ENCODE measurements at places on chromosomes 3 and 15.
A peak's percentile ranks its signal among the peaks of the same experiment; 100 is the strongest.

DNA sequence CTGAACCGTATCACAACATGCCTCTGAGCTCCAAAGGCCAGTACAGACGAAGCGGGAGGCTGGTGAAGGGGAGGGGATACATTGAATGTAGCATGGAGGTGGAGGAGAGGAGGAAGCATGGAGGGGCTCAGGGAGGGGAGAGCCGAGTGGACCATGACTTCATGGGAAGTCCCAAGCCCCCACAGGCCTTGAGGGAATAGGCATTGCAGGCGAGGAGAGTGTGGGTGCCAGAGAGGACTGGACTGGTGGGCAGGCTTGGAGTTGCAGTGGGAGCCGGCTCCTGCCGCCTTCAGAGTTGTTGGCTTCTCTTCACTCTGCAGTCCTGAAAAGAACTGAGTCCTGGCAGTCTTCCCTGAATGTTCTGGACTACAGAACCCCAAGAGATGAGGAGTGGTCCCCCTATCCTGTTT is 3.3 kb upstream of the RNU6-1 start:
- DNase-seq = no peak

GRCh38 chr3:5428607-5429516 is 241.4 kb downstream of the EDEM1 start:
- DNase-seq = peak; percentile 10

GRCh38 chr3:134601539-134602439 is 49.0 kb downstream of the KY start:
- peak; percentile 56 for DNase-seq

GRCh38 chr3:49799761-49800160 is at the start of gene CDHR4:
Gene CDHR4 (minus strand): TSS chr3:49799873. CDS start chr3:49799812, 61 bp downstream.
- DNase-seq = peak; percentile 85

GRCh38 chr15:50418041-50418583 is 6.1 kb upstream of the USP8 start:
- DNase-seq = peak; percentile 17

GRCh38 chr3:14508966-14509795 is 31.0 kb downstream of the GRIP2 start:
- peak; percentile 13 for DNase-seq

- DNase-seq = no peak
Measured at GRCh38 chr3:23740517-23740965, 65.2 kb upstream of the UBE2E1 start.

GRCh38 chr3:23685541-23686258 is 120.1 kb upstream of the UBE2E1 start:
- peak; percentile 98 for DNase-seq

DNA sequence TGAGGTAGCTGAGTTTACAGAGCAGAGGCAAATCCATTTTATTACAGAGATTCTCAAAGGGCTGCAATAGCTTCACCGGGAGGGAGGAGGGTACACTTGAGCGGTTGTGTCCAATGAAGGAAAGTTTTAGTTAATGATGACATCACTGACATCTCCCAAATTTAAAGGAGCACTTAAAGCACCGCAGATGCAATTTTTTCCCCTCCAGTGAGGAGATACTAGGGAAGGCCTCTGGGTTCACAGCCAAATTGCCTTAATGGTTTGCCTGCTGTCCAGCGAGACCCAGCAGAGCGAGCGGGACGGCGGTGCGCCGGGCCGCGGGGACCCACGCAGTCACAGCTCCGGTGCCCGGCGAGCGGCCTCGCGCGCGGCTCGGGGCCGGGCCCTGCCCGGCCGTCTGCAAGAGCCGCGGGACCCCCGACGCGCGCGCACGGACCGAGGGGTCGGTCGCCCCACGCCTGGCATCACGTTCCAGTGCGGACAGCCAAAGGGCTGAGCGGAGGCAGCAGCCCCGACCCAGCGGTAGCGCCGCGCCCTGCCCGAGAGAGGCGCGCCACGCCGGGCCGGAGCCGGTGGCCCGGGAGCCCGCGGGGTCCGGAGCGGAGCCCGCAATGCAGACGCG is 160.5 kb upstream of the CHRNA7 start:
- no peak for DNase-seq

GRCh38 chr3:63932509-63933212 is 20.5 kb upstream of the SCAANT1 start:
- DNase-seq = no peak

- DNase-seq = peak; percentile 82
Measured at GRCh38 chr3:172125963-172126457, 86.6 kb downstream of the FNDC3B start.

DNA sequence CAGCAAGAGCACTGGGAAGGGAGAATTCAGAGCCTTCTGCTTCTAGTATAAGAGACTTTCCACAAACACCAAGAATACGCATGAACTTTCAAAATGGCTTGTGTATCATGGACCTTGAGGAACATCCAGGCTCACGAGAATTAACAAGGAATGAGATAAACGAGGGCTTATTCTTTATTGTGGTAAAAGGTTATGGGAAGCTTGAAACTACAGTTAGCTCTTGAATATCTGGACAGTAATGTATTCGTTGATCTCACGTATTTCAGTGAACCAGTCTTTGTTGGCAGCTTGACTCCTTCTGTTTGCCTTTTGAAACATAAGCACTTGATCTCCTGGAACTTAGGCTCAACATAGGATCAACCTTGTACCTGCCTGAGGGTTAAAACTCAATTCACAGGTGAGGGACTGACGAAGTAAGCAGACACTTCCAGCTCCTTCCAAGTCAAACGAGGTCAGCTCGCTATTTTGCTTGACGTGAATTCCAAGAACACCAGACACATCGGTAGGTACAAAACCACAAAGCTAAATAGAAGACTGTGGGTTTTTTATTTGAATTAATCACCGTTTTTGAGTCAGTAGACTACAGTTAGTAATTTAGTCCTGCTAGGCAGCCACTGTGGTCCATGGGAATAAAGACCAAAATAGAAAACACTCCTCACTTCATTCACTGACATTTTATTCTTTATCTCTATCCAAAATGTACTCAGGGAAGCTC is 30.8 kb downstream of the GALNT15 start:
- DNase-seq = peak; percentile 71

DNA sequence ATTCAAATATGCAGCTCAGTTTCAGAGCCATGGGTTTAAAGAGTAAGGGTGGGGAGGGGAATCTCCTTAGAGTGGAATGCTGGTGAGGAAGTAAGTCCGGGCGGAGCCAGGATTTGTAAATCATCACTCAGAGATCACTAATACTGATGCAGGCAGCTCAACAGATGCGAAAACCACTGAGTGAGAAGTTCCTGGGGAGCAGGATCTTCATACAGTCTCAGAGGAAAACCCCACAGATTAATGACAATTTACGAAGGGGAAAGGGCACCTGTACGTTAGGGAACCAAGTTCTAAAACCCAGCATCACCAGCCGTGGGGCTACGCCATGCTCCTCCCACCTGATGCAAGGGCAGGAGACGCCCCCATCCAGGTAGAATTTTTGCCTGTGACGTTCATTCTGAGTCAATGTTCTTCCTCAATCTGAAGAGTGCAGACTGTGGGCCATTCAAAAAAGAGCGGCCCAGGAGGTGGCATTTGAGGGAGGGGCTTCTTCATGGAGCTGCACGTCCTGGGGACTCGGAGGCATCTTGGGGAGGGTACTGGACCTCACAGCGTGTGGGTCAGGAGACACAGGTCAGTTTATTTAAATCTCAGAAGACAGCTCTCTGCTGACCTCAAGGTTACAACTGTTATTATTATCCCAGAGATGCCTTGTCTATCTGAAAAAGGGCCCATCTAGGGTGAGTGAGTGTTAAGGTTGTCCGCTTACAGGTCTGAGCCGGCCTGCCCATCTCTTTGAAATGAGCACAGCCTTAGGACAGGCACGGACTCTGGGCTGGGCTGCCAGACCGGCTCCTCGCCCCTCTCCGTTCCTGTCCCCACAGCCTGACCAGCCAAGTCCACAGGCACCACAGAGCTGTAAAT is 228.0 kb downstream of the XXYLT1 start:
- DNase-seq = no peak

DNA sequence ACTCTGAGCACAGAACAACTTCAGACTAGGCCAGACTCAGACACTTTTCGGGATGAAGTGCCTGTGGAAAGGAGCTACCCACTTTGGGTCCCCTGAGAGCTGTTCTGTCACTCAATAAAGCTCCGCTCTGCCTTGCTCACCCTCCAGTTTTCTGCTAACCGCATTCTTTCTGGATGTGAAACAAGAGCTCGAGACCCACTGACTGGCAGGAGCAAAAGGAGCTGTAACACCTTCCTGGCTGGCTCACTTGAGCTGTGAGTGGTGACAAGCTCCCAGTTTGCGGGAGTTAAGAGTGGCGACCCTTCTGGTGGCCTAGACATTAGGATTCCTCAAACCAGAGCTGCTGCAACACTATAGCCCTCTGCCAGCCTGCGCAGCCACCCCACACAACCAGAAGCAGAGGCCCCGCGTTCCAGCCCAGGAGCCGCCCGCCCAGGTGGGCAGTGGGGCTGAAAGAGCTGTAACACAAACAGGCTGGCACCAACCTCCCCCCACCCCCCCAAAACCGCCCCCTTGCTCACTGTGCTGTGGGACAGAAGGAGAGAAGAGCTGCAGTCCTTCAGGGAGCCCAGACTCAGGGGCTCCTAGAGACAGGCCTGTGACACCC is 1178.1 kb upstream of the GBE1 start:
- DNase-seq = no peak

- no peak for DNase-seq
Measured at GRCh38 chr3:164094546-164094945, 983.8 kb downstream of the SI start.

GRCh38 chr3:141457624-141458236 is 29.1 kb upstream of the RASA2 start:
- peak; percentile 60 for DNase-seq

DNA sequence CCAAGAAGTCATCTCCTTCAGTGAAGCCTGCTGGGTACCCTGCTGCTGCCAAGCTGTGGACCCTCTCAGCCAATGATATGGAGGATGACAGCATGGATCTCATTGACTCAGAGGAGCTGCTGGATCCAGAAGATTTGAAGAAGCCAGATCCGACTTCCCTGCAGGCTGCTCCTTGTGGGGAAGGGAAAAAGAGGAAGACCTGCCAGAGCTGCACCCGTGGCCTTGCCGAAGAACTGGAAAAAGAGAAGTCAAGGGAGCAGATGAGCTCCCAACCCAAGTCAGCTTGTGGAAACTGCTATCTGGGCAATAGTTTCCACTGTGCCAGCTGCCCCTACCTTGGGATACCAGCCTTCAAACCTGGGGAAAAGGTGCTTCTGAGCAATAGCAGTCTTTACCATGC is 13.7 kb upstream of the ANP32A start:
- DNase-seq = no peak

DNA sequence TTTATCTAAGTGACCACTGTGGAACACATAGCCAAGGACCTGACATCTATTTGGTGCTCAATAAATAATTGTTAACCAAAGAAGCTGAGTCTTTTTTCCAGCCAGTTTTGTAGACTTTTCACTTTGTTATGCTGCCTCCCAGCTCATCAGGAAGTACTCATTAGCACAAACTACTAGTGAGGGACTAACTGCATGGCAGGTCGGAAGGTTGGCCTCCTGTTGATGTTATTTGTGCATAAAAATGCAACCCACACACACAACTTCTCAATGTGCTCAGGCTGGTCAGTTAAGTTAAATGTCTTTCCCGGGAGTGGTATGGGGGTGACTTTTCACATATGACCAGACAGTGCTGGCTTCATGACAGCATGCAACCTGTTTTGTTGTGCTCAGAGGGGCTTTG is 263.0 kb upstream of the TOPAZ1 start:
- DNase-seq = no peak

DNA sequence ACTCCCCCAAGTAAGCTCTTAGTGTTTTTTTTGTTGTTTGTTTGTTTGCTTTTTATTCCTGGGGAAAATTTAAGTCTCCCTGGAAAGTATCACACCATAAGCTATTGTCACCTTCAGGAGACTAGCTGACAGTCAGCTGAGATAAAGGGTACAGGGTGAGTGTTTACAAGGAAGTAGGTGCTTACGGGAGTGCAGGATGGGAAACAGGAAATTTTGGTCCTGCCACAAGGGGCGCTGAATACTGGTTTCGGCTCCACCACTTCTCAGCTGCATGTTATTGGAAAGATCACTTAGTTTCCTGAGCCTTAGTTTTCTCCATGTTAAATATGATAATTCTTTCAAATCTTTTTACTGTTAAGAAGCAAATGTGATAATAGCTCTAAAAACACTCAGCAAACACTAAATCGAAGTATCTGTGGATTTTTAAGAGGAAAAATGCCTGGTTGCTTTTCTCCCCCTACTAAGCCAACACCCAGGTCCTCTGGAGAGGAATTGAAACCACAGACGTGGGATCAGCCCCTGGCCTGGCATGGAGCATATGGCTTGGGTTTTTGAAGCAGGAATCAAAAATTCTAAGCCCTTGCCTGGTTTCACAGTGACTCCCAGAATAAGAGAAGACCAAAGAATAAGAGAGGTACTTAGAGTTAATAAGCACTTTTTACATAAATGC is 90.7 kb downstream of the SCN11A start:
- DNase-seq = peak; percentile 54

DNA sequence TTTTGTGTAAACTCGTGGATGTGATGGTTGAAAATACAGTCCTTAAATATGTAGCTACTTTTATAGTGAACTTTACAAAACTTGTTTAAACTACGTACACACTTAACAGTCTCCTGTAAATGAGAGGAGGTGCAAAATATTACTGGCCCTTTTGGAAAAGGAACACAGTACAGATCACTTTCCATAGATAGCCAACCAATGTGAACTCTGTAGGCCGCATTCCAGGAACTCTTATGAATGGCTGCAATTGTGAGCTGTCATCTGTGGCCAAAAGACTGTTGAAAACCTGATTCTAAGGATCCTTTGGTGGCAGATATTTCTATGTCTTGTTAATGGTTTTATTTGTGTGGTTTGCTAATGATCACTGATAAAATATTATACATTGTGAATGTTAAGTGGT is 6.2 kb downstream of the TSC22D2 start:
- DNase-seq = peak; percentile 52

DNA sequence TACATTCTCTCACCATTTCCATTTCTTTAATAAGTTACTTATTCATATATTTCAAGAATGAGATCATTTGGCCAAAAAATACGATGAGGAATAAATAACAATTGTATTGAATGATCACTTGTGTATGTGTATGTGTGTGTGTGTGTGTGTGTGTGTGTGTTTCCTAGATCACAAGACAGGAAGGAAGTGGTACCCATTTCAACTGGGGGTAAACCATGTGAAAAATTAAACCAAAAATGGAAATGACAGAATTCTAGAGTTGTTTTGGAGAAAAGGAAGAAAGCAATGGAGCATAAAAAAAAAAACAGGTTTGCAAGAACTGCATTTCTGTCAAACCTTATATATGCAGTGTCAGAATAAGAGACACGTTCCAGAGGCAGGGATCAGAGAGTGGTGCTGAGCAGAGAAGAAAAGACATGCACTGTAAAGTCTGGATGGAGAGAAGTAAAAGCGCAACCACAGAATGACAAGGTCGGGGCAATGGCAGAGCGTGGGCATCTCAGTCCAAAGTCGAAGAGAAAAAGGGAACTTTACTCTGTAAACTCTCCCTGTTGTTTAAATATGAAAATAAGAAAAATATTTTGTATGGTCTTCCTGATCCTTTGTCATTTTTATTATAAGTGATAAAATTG is 75.5 kb downstream of the PEX5L start:
- DNase-seq = no peak
